C1 segment of cervical spinal cord (tissue), 14 donors: ENCODE measurements at places on chromosomes 13 and 19.

GRCh38 chr13:24407844-24408243 is 98.5 kb downstream of the C1QTNF9 start:
- no peak for DNase-seq

DNA sequence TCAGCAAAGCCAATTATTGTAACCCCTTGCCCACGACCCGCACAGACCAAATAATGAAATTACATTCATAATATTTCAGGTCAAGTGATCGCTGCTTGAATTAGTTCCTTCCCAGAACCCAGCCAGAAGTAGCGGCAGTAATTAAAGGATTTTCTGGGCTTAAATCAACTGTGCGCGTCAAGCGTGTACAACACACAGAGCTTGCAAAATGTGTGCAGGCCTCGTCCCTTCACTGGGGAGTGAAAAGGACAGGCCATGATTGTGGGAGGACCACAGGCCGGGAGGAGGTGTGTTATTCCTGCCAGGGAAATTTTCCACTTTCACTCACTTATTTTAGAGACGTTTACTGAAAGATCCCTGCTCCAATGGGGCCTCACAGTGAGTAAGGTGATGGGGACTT is 84.9 kb downstream of the CHST8 start:
- no peak for DNase-seq

GRCh38 chr13:39016087-39016486 is 21.8 kb downstream of the PROSER1 start:
- DNase-seq: no peak

- DNase-seq: no peak
Observed at GRCh38 chr19:50024719-50025021, 502 bp downstream of the VRK3 start.

GRCh38 chr13:94706101-94706842 is 6.1 kb downstream of the SOX21 start:
- no peak for DNase-seq

DNA sequence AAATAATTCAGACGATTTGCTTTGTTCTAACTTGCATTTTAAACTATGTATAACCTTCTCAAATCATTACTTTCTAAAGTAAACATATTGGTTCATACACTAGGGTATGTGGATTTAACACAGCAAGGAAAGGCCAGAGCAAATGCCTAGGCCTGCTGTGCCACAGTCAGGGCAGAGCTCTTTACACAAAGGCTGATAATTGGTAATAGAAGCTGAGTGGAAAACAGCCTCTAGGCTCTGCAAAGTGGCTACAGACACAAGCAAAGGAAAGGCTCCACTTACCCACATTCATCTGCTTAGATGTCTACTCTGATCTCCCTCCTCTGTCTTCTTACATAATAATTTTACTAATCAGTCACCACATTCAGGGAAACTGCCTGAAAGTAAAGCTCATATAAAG is 382.9 kb downstream of the OLFM4 start:
- DNase-seq: no peak

DNA sequence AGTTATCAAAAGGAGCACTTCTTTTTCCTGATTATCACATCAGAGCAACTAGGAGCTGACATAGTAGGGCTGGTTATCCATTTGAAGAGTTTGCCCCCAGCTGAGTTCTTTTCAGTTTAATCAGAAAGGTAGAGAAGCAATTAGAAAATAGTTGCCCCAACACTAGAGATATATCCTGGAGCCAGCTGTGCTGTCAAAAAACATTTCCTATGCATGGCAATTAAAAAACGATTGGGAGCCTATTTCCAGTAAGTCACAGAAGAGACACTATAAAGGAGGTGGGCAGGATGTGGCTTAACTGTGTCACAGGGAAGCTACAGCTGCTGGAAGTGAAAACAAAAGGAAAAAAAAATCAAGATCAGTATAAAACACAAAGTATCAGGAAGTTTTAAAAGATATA is 155.7 kb upstream of the SLITRK1 start:
- DNase-seq: no peak

DNA sequence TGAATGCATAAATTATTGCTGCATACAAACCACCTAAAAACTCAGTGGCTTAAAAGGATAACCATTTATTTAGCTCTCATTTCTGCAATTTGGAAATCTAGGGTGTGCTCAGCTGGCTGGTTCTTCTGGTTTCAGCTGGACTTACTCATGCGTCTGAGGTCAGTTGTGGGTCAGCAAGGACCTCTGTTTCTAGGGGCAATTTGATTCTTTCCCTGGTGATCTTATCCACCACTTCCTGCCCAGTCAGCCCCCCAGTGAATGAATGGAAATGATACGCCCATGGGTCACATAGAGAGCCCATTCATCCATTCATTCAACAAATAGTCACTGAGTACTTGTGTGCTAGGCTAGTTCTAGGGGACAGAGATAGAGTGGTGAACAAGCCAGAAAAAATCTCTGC is 9.9 kb downstream of the FXYD5 start:
- no peak for DNase-seq

DNA sequence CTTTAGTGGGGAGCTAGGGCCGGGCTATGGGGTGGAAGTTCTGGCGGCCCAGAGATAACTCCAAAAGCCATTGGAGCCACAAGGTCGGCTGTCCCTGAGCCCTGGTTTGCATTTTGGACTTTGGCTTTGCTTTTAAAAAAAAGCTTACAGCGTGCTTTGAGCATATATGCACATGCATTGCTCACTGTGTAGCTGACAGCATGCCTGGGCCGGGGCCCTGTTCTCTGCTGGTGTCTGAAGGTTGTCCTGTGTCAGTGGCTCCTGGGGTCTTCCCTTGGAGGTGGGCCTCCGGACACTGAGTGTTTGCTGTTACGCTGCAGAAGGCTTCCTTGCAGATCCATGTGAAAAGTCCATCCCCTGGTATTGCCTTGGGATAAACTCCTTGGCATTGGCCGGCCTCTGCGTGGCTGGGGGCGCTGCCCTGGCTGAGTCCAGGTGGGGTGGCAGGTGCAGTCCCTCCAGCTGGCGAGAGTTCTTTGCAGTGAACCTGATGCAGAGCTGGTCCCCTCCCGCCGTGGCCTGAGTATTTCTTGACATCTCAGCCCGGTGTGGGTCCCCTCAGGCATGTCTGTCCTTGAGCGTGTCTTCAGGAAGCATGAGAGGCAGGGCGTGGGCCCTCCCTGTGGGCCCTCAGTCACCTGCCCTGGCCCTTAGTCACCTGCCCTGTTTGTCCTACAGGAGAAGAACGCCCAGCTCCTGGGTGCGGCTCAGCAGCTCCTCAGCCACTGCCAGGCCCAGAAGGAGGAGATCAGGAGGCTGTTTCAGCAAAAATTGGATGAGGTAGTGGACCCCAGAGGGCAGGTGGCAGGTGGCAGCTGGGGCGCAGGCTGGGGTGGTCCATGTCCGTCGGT is 23.0 kb downstream of the PLEKHJ1 start:
- no peak for DNase-seq

DNA sequence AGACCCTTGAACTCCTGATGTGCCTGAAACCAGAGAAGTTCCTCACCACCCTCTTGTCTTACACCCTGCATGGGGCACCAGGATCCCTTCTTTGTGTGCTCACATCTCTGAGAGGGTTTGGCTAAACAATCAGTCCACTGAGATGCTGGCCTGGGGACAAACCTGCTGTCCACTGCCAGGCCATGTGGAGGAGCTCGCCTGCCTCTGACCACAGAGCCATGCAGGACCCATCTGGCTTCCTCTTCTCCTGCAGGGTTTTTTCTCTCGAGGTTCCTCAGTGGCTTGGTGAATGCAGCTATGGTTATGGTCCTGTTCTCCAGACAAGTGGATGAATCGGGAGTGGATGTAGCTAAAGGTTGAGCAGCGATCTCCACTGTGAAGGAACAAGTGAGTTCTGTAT is 49.1 kb upstream of the MEDAG start:
- DNase-seq: no peak

- DNase-seq: no peak
Observed at GRCh38 chr13:71853725-71854124, 13.3 kb downstream of the DACH1 start.

DNA sequence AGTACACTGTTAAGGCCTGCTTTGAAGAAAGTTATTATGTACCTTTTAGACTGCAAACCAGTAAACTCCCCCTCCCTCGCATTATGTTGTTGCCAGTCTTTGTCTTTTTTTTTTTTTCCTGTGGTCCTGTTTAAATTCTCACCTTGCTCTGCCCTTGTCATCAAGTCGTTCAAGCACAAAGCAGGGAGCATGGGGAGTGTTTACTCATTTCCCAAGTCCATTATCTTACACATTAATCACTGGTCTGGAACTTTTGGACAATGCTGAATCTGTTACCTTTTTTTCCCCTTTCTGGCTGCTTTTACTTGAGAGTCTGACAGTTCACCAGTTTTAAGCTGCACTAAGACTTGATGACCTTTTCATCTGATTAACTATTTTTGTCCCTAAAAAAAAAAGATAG is 108.2 kb downstream of the DACH1 start:
- no peak for DNase-seq

DNA sequence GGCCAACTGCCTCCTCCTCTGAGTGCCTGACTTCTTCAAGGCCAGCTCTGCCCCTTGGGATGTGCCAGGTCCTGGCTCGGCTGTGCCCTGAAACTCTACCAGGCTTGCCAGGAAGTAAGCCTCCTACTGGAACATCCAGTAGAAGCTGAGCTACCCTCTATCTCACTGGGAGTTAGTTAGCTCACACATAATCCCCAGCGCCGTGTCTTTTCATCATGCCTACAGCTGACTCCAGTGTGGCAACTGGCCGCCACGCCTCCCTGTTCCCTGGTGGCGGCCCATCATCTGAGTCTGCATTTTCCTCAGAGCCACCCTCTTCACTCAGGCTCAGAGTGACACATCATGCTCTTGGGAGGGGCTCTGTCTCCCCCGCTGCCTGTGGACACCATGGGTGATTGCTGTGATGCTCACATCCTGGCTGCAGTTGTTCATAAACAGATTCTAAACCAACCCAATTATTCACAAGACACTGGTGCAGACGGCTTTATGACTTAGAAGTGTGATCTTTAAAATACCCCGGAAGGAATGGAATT is 131.9 kb upstream of the IRS2 start:
- no peak for DNase-seq

GRCh38 chr13:51525567-51526167 is 58.6 kb upstream of the WDFY2 start:
- DNase-seq: no peak

DNA sequence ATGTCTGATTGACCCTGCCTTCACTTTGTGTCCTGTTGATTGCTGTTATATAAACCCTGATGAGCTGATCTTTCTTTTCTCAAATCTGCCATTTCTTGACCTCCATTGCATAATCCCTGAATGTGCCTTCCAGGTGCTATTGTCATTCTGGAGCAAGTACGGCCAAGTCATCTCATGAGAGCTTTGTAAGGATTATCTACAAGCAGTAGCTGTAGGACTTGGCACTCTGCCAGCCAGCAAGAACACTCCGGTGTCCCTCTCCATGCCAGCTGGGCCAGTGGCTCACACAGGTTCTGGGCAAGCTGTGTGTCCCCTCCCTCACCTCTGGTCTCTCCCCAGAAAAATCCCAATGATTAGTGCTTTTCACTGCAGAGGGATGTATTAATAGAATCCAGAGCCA is 348.1 kb downstream of the FOXO1 start:
- DNase-seq: no peak

GRCh38 chr13:21235174-21235573 is 58.7 kb downstream of the MRPL57 start:
- no peak for DNase-seq

GRCh38 chr19:49874503-49875157 is 2.5 kb downstream of the AKT1S1 start:
- DNase-seq: no peak

GRCh38 chr13:113207890-113208420 is 514 bp downstream of the PCID2 start:
- DNase-seq: no peak

GRCh38 chr19:5637971-5638370 is 15.1 kb downstream of the SAFB start:
- no peak for DNase-seq

- no peak for DNase-seq
Observed at GRCh38 chr13:112852808-112853207, 116.2 kb upstream of the MCF2L start.

- DNase-seq: no peak
Observed at GRCh38 chr13:66506051-66506777, 723.9 kb downstream of the PCDH9 start.

DNA sequence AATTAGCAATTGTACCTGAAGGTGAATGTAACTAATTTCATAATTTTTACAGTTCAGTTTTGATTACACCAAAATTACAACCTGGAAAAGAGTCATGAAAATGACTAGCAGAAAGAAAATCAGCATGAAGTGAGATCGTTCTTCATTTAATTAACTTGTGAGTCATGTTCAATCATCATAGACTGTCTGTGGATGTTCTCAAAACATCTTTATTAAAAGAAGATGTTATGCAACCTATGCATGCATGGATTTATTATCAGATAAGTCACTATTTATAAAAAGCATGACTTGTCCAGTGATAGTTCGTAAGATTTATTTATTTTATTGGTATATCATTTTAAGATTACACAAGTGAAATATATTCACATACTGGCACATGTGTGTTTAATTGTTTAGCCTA is 245.9 kb downstream of the ITGBL1 start:
- no peak for DNase-seq

- DNase-seq: no peak
Observed at GRCh38 chr13:67855741-67856238, 625.7 kb upstream of the PCDH9 start.

GRCh38 chr19:31071136-31071855 is 277.9 kb downstream of the TSHZ3 start:
- no peak for DNase-seq

- no peak for DNase-seq
Observed at GRCh38 chr13:105471673-105472072, 1063.8 kb downstream of the EFNB2 start.

GRCh38 chr19:15412832-15413231 is 6.0 kb downstream of the AKAP8L start:
- no peak for DNase-seq

GRCh38 chr19:17872251-17873001 is 681 bp downstream of the SLC5A5 start:
- no peak for DNase-seq

GRCh38 chr13:86299128-86299527 is 499.9 kb upstream of the SLITRK6 start:
- no peak for DNase-seq

GRCh38 chr19:53870485-53870844 is 2.8 kb downstream of the MYADM start:
- no peak for DNase-seq

DNA sequence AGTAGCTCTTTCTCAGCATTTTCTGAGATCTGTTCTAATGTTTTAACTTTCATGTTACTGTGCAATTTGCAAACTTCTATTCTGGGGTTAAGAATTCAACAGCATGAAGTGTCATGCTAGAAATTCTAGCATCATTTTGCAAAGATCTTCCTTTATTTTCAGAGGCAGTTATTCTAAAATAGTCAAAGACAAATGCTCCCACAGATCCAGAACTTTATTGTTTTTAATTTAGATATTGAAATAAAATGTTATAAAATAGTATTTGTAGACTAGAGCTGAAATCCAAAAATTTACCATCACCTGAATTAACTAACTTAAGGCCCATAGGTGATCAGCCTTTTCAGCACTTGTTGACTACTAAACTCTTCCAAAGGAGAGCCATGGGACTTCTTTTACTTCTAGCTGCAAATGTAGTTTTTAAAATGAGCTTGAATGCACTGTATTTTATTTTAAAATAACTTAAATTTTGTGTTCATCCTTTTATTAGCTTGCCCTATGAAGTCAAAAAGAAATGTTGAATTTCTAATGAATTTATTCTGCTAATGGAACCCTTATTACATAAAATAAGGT is 3.2 kb downstream of the MAB21L1 start:
- DNase-seq: no peak

GRCh38 chr19:18562086-18562485 is 4.4 kb downstream of the KXD1 start:
- no peak for DNase-seq
